ENCODE measurements at places on chromosomes 1 and 21.

GRCh38 chr21:33108228-33108627 lies 38.3 kb downstream of the OLIG1 start:
- DNase-seq = no peak

GRCh38 chr1:20511518-20512428 lies 3.8 kb upstream of the MUL1 start:
- no peak for DNase-seq

DNA sequence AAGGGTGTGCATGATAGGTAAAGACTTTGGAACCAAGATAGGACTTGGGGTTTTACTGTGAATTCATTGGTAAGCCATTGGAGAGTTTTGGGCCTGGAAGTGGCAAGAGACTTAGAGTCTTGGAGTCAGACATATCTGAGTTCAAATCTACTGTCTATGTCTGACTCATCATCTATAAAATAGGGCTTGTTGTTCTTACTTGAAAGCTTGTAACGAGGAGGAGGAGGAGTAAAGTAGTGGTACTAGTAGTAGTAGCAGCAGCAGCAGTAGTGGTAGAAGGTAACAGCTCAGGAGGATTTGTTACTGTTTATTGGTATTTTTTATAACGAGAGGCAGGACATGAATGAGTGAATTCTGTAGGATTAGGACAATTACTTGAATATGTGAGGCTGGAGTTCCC lies 62.7 kb downstream of the CACHD1 start:
- DNase-seq = no peak

GRCh38 chr1:184838504-184838951 lies 83.9 kb upstream of the EDEM3 start:
- peak; percentile 94 for DNase-seq

DNA sequence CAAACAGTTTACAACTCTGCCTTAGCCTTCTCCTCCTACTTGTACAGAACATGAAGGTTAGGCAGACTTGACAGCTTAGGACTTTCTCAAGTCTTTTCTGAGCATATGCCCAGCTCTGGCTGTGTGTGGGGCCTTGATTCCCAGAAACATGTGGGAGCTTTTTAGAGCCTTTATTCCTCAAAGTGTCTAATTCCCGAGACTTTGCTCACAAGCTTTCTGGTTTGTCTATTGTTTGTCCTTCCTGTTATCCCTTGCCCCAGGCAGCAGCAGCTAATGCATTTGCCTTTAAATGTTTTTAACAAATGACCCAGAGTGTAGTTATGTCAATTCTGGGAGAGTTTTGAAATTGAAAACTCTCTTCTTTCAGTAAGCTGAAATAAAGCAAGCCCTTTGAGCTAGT lies 29.2 kb downstream of the ST7L start:
- DNase-seq = no peak

- no peak for DNase-seq
These were observed 9.4 kb downstream of the KIAA1614 start for GRCh38 chr1:180921891-180922630.

GRCh38 chr21:31622397-31622796 lies 37.1 kb upstream of the SOD1 start:
- no peak for DNase-seq

DNA sequence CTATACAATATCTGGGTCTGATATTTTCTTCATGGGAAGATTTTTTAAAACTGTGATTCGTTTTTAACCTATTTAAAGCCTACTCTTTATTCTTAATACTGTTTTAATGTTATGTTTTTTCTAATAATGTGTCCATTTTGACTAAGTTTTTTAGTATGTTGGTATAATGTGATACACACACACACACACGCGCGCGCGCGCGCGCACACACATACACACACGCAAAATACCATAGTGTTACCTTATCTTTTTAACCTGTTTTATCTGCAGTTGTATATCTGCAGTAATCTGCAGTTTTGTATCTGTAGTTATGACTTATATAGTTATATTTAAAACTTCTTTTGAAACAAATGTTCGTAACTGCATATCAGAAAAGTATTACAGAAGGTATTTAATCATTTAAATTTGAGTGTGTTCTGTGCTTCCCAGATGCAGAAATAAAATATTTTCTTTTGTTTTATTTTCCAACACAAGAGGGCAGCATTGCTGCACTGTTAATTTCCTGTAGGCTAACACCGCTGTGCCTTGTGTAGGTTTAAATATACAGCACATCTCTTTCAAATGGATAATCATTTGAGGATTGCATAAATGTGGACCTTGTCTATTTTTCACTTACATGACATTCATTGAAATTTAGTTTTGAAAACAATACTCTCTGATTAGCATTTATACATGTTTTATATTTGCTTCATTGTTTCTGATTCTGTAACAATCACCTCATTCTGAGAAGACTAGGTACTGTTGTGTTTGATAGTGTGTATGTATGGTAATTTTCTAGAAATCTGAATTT lies 166.1 kb downstream of the PDE4B start:
- DNase-seq = no peak

GRCh38 chr1:21537932-21538630 lies 28.9 kb downstream of the ALPL start:
- no peak for DNase-seq

DNA sequence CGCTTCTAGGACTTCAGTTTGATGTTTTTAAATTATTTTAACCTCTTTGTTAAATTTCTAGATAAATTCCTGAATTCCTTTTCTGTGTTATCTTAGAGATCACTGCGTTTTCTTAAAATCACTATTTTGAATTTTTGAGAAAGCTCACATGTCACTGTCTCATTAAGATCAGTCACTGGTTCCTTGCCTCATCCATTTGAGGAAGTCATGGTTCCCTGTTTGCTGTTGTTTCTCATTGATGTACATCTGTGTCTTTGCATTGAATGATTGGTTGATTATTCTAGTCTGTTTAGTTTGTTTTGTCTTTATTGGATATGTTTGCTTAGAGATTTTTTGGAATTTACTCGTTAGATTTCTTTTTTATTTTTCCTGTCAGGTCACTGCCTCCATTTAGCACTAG lies 50.1 kb downstream of the CRP start:
- DNase-seq = no peak

DNA sequence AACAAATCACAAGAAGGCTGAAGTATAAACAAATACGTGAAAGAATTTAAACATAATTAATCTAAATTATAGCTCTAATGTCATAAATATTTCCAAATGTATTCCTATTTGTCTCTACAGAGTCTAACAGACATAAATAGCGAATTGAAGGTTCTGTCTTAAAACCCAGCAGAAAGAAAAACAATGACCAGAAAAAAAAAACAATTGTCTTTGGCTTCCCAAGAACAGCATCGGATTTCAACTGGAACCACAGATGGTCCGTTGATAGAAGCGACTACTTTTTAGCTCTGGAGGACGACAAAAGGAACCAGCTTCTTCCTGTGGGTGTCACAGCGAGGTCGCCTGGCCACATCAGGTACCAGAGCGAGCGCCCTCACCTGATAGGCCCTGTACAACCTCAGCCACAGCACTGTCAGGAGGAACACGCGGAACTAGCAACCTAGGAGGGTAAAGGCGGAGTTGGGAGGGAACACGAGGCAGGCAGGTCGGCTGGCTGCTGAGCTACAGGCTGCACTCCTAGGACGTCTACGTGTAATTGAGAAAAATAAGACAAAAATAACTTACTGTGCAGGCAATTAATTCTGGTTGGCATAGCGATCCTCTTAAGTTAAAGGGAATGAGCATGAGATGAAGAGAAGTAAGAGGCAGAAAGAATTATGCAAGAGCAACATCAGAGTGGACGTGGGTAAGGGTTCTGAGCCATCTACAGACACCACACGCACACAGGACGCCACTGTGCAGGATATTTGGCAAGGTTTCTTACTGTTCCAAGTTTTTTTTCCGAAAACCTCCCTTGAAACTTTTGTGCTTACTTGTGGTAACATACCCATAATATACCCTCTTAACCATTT lies 16.7 kb upstream of the PRDM15 start:
- no peak for DNase-seq

GRCh38 chr1:53606197-53606596 lies 132.8 kb downstream of the GLIS1 start:
- peak; percentile 71 for DNase-seq

DNA sequence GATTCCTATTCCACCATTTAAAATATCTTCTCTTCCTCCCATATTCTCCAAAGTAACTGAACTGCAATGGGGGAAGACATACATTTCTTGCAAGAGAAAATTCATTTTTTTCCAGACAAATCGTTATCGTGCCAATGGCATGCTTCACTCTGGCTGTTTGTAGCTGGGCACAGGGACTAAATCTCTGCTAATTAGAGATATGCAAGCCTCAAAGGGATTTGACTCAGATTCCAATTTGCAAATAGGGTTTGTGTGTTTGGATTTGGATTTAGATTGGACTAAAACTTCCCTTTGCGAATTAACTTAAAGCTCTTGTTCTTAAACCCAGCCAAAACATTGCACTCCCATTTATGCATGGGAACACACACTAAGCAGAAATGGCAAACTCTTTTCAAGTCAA lies 276.2 kb upstream of the DUSP10 start:
- DNase-seq = no peak

- no peak for DNase-seq
These were observed 148.3 kb downstream of the KCNJ6 start for GRCh38 chr21:37767984-37768383.

GRCh38 chr21:45260191-45260825 lies 27.4 kb downstream of the POFUT2 start:
- peak; percentile 81 for DNase-seq

DNA sequence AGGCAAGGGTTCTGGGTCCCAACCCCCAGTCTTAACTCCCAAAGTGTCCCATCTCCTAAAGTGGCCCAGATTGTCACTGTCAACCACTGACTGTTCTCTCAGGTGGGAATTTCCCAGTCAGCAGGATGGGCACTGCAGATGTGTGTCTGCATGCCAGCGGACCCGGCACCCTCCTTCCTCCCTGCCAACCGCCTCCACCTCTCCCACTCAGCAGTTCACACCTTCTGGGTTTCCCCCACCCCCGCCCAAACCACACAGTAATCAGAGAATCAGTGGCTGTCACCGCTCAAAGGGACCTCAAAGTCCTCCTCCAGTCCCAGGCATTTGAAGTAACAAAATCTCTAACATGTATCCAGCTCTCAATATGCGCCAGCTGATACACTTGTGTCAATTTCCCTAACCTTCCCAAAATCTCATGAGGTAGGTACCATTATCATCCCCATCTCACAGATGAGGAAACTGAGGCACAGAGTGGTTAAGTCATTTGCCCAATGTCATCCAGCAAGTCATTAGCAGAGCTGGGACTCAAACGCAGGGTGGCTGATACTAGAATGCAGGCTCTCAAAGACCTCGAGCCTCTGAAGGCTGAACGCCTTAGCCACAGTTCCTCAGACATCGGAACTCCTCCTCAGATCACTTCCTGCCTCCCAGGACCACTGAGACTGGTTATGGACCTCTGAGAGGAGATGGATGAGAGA lies 4.8 kb downstream of the RUNX3 start:
- DNase-seq = no peak

- no peak for DNase-seq
These were observed 3.6 kb upstream of the GPR61 start for GRCh38 chr1:109535971-109536491.

GRCh38 chr1:53868565-53868964 lies 21.0 kb downstream of the YIPF1 start:
- no peak for DNase-seq

DNA sequence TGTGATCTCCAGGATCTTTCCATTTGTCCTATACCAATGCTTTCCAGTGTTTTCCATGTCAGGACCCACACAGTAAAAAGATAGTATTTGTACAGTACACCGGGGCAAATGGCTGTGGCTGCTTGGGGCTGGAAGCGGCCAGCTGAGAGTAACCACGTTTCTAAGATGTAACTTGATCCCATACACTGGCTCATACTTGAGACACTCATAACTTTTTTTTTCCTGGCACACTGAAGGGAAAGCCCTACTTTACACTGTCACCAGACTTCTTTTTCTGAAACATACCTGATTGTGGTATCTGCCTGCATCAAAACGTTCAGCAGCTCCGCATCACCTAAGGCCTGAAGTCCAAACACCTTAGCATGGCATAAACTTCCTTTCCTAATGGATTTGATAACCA lies 21.6 kb downstream of the VPS13D start:
- no peak for DNase-seq

DNA sequence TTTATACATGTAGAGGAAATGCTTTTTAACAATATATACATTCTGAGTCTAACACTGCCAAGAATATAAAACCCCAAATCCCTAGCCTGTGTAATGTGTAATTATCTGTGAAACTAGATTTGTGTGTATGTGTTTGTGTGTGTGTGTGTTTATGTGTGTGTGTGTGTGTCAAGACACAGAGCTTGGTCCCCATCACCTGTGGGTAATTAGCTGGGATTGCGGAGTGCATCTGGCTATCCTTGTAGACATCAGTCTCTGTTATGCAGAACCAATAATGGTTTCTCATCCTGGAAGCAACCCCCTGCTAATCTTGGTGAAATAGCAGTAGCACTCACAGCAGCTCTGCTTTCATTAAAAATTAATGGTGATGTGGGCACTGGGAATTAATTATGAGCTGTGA lies 26.3 kb upstream of the ST6GALNAC3 start:
- no peak for DNase-seq

DNA sequence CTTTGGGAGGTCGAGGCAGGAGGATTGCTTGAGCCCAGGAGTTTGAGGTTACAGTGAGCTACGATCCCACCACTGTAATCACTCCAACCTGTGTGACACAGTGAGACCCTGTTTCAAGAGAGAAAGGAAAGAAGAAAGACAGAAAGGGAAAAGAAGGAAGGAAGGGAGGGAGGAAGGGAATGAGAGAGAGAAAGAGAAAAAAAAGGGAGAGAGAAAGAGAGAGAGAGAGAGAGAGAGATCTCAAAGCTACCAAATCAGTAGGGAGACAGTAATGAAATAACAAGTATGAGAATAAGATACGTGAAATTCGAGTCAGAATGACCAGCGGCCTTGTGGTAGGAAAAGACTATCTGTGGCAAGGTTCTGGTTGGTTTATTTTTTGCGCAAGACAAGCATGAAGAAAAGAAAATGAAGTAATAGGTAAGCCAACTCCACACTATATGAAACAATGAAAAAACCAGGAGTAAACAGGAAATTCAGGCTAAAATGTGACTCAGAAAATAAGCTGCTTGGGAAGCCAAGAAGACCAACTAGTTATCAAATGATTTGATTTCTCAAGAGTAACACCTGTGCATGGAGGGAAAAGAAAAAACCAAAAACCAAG lies 8.9 kb downstream of the MTF1 start:
- DNase-seq = no peak

Measured in vagina (tissue), 2 donors.